ENCODE measurements at places on chromosomes 11 and 22. TPM values are rescaled to one million over a fixed set of nuclear protein-coding genes. Genes with fewer than 3 reads are reported as not detected.

SPECC1L gene
- 33.5 TPM for total RNA-seq

CCDC116 gene
- total RNA-seq: 0.19 TPM

WT1 gene
- total RNA-seq: not detected

OR4A16 gene
- not detected for total RNA-seq

C11orf86 gene
- not detected for total RNA-seq

CD3E gene
- 415 TPM for total RNA-seq

SLC22A25 gene
- not detected for total RNA-seq

A4GALT gene
- total RNA-seq: not detected

INSC gene
- 1.0 TPM for total RNA-seq

AIFM3 gene
- 0.07 TPM for total RNA-seq

LMNTD2 gene
- 4.5 TPM for total RNA-seq

WBP2NL gene
- 0.74 TPM for total RNA-seq

MS4A7 gene
- total RNA-seq: not detected

FERMT3 gene
- total RNA-seq: 178 TPM

TBX10 gene
- not detected for total RNA-seq

Data from activated naive CD4-positive, alpha-beta T cell treated with anti-CD3 and anti-CD28 coated beads for 36 hours (primary cell).